ENCODE measurements at places on chromosomes 12 and 14. TPM values are rescaled to one million over a fixed set of nuclear protein-coding genes. Genes with fewer than 3 reads are reported as not detected.

Gene CLEC6A
- total RNA-seq, result not detected

Gene PDZRN4
- total RNA-seq, result not detected

Gene LMNTD1
- not detected for total RNA-seq

Gene PLBD1
- 1.0 TPM for total RNA-seq
